ENCODE measurements at places on chromosomes 13 and 19.

DNA sequence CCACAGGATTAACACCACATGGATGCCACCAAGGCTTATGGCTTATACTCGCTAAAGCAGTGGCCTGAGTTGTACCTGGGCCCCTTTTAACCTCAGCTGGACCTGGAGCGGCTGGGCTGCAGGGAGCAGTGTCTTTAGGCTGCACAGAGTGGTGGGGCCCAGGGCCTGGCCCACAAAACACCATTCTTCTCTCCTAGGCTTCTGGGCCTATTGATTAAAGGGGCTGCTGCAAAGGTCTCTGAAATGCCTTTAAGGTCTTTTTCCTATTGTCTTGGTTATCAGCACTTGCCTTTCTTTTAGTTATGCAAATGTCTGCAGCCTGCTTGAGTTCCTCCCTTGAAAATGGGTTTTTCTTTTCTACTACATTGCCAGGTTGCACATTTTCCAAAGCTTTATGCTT lies 973.9 kb upstream of the PRR20A start:
- no peaks in the 10 kb centered on the region for H3K4me1 ChIP-seq
- no peaks in the 10 kb centered on the region for H3K36me3 ChIP-seq
- no peak overlapping the region for H3K4me3 ChIP-seq
- DNase-seq, result no peak
- no peak overlapping the region for H3K27ac ChIP-seq
- H3K27me3 ChIP-seq, result no peaks in the 10 kb centered on the region

- H3K27ac ChIP-seq, result no peak overlapping the region
- peak; percentile 62 for DNase-seq
- H3K4me1 ChIP-seq, result no peaks in the 10 kb centered on the region
- no peaks in the 10 kb centered on the region for H3K36me3 ChIP-seq
- no peak overlapping the region for H3K4me3 ChIP-seq
- H3K27me3 ChIP-seq, result no peaks in the 10 kb centered on the region
Observed at GRCh38 chr19:32318884-32319520, 26.4 kb upstream of the ZNF507 start.

- H3K4me1 ChIP-seq, result no peaks in the 10 kb centered on the region
- H3K27me3 ChIP-seq, result no peaks in the 10 kb centered on the region
- H3K27ac ChIP-seq, result no peak overlapping the region
Observed at GRCh38 chr13:43331672-43332071, 308.3 kb downstream of the DNAJC15 start.

- peak overlapping the region; percentile 57 for H3K27ac ChIP-seq
- peak overlapping the region; percentile 56 for H3K4me3 ChIP-seq
- DNase-seq, result no peak
- H3K4me1 ChIP-seq, result peaks cover 53% of the 10 kb centered on the region
- peaks cover 18% of the 10 kb centered on the region for H3K27me3 ChIP-seq
Observed at GRCh38 chr19:17948514-17948900, 15.7 kb downstream of the CCDC124 start.

DNA sequence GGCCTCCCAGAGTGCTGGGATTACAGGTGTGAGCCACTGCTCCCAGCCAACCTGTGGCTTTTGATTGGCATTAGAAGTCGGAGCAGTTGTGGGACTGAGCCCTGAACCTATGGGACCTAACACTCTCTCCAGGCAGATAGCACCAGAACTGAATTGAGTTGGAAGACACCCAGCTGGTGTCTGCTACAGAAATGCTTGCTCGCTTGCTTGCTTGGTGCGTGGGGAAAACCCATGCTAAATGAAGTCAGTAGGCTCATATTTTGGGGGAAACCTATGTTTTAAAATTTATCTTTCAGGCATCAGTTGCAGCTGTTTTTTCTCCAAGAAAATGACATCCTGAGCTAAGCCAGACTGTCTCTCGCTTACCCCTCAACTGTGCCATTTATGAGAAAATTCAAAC lies 158.5 kb upstream of the RFC3 start:
- H3K4me1 ChIP-seq, result no peaks in the 10 kb centered on the region
- H3K27ac ChIP-seq, result no peak overlapping the region
- H3K36me3 ChIP-seq, result no peaks in the 10 kb centered on the region
- no peaks in the 10 kb centered on the region for H3K27me3 ChIP-seq
